ENCODE measurements at places on chromosomes 5 and 9.

GRCh38 chr5:131792896-131793295 is 3.9 kb downstream of the FNIP1 start:
- DNase-seq = no peak

- DNase-seq = no peak
Observed at GRCh38 chr5:157827423-157827822, 31.5 kb downstream of the CLINT1 start.

DNA sequence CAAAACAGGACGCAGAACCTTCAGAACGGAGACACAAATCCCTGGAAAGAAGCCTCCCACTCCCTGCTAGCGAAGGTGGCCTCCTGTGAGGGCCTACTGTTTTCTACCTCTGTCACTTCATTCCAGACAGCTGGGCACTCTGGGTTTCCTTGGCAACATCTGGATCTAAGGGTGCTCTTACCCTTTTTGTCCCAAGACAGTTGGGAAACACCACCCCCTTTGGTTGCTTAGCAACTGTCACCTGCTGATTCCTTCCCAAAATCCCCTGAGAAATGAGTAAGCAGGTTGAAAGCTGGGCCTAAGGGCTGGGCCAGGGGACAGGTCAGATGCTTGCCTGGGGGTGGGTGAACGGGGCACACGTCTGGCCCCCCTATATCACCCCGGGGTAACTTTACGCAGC is 29.4 kb downstream of the NANS start:
- DNase-seq = no peak

DNA sequence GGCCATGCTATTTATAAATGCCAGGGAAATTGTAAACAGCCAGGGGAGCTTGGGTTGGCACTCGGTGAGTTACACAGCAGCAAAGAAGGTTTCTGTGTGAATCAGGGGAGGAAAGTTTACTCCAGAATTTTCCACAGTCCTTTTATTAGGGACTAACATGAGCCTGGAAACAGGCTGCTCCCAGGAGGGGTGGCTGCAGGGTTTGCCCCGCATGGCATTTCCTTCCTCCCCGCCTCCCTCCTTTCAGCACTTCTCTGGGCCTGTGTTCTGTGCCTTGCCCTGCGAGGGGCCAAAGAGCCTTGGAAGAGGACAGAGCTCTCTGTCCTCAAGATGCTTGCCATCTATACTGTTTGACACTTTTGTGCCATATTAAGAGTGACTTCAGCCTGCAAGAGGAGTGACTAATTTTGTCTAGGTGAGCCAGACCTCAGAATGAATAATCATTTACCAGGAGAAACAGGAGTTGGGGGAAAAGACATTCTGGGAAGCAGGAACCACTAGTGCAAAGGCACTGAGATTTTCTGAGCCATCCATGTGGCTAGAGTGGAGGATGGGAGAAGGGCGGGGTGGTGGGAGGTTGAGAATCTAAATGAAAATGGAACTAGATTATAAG is 1.8 kb downstream of the GSN start:
- no peak for DNase-seq

- no peak for DNase-seq
Observed at GRCh38 chr9:18936094-18936871, 96.7 kb downstream of the SAXO1 start.

- no peak for DNase-seq
Observed at GRCh38 chr5:115369430-115370144, 73.1 kb upstream of the CCDC112 start.

DNA sequence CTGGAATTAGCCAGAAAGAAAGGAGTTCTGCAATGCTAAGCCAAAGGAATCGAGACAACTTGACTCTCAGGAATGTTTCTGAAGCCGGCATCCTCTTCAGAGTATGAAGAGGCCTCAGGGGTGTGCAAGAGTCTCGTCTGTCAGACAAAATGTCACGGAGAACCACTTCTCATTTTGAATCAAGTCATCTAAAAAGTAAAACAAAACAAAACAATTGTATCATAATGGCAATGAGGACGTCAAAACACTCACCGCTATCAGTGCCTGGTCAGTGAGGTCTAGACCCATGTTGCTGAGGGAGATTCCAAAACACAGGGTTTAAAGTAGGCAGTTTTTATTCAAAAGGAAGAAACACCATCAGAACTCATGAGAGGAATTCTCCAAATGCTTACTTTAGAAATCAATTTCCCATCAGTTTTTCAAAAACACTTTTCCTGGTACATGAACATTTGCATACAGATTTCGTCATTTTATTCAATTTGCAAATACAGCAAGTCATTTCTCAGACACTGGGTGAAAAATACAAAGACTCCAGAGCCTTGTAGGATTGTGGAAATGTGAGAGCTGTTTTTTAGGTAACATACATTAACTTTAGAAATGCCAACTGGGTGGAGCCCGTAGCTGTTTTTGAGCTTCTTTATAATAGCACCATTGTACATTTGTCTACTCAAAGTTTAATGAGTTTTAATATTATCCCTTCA is 89.5 kb upstream of the MAP3K1 start:
- DNase-seq = no peak

GRCh38 chr5:68049053-68049713 is 166.4 kb upstream of the PIK3R1 start:
- no peak for DNase-seq

DNA sequence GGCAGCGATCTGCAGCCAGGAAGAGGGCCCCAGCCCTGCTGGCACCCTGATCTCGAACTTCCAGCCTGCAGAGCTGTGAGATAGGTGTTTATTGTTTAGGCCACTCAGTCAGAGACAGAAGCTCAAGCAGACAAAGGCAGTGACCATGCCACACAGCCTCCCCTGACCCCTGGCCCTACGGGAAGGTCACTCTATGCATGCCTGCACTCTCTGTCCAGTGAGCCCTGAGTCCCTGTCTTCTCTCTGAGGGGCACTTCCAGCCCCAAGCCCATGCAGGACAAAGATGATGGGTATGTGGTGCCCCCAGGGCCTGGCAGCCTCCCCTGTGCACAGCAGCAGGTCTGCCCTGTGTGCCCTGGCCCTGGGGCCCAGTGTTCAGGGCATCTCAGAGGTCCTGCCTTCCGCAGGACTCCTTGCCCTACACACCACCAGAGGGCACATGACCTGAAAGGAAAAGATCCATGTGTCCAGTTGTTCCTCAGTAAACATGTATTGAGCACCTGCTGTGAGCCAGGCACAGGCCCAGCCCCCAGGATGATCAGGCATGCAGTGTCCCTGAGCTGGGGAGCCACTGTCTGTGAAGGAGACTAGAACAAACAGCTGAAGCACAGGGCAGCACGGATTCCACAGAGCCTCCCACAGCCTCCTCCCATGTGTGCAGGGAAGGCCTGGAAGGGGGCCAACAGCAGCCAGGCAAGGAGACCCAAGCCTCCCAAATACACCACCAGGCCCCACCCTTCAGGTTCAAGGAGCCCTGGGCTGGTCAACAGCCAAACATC is 109.3 kb downstream of the ATPSCKMT start:
- DNase-seq = no peak

Data from stimulated activated CD4-positive, alpha-beta T cell treated with anti-CD3 and anti-CD28 coated beads, Interleukin-1b, Interleukin-23, amount 100 ng/mL, for 24 hours (primary cell).